MCF 10A (cell line): ENCODE measurements at places on chromosomes 16 and 17. TPM values are rescaled to one million over a fixed set of nuclear protein-coding genes. Genes with fewer than 3 reads are reported as not detected.
A peak's percentile ranks its signal among the peaks of the same experiment; 100 is the strongest.

GRCh38 chr16:4249530-4250308, 7.8 kb upstream of the SRL start:
- no peak for DNase-seq

UBE2O gene
- total RNA-seq: 16.2 and 19.5 TPM in 2 replicates

GRCh38 chr16:11201498-11202259, 54.3 kb downstream of the SOCS1 start:
- peak; percentile 66 for DNase-seq

NOXO1 gene
- 1.1 TPM in 1 of 2 replicates, not detected in the other for total RNA-seq

- DNase-seq: no peak
Measured at GRCh38 chr16:10646581-10647263, 48.0 kb downstream of the TEKT5 start.

- DNase-seq: no peak
Measured at GRCh38 chr16:23861874-23862273, 26.1 kb downstream of the PRKCB start.

GRCh38 chr16:714558-715476, at the start of gene METRN:
Gene METRN, plus strand, starts transcription at chr16:715118. Its CDS starts 172 bp downstream, at chr16:715290.
- DNase-seq: peak; percentile 83

CMTM2 gene
- total RNA-seq: not detected in 2 replicates

GRCh38 chr17:40940266-40940665, 2.8 kb upstream of the KRT23 start:
- no peak for DNase-seq

- peak; percentile 54 for DNase-seq
Measured at GRCh38 chr16:58020628-58021521, 4.7 kb upstream of the MMP15 start.

- DNase-seq: no peak
Measured at GRCh38 chr17:29565643-29566472, 979 bp downstream of the ABHD15 start.

PSME3 gene
- 220 and 232 TPM in 2 replicates for total RNA-seq

DNA sequence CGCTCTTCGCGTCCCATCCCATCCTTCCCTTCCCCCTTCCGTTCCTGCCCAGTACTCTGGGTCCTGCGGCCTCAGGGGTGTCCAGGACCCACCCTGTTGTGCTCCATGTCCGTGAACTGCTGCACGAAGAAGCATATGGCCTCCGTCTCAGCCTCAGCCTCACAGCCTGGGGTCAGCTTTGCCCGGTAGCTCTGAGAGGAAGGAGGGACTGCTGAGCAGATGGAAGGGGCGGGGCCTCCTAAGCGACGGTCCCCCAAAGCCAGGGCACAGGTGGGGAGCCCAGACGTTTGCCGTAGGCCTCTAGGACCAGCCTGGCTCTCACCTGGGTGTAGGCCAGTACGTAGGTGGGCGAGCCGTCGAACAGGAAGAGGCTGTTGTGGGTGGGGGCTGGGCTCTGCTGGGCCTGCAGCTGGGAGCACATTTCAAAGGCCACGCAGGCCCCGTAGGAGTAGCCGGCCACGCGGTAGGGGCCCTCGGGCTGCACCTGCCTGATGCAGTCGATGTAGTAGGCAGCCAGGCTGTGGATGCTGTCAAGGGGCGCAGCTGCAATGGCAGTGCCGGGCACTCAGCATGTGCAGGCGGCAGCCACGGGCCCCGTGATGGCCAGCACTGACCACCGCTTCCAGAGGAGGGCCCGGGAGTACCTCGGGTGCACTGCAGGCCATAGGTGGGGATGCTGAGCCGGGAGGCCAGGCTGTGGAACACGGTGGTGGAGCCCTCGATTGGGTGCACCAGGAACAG, 14.6 kb upstream of the DUS1L start:
- DNase-seq: no peak

- DNase-seq: no peak
Measured at GRCh38 chr16:756428-756827, 4.1 kb upstream of the MSLN start.

DNA sequence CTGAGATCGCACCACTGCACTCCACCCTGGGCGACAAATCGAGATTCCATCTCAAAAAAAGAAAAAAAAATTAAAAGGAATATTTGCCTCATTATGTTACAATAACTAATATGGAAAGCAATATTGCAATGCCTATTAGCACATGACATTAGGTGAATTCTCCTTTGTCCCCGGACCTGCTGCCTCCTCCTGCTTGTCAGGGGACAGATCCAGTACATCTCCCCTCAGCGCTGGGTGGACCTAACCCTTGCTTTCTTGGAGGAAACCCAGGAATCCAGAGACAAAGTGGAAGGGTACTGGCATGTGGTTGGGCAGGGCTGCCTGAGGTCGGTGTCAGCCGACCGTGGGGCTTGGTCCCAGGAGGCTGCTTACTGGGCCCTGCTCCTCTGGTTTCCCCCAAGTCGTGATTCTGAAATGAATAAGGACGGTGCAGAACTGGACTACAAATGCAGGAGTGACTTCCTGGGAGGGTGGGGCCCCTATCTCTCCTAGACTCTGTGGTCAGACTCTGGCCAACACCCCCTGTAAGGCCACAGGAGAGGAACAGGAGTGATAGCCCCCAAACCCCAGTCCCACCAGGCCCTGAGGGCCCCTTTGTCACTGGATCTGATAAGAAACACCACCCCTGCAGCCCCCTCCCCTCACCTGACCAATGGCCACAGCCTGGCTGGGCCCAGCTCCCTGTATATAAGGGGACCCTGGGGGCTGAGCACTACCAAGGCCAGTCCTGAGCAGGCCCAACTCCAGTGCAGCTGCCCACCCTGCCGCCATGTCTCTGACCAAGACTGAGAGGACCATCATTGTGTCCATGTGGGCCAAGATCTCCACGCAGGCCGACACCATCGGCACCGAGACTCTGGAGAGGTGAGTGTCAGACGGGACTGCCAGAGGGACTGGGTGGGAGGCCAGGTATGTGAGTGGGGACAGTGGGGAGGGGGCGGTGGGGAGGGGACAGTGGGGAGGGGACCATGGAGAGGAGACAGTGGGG, at the start of gene HBZ:
Gene HBZ, plus strand, starts transcription at position 504 of the 988 bp plus-strand sequence. Its CDS starts 266 bp downstream, at position 770.
- DNase-seq: no peak

TBC1D16 gene
- total RNA-seq: 21.1 and 26.5 TPM in 2 replicates

- DNase-seq: no peak
Measured at GRCh38 chr17:62775876-62776275, 32.2 kb downstream of the MARCHF10 start.

GRCh38 chr17:31428111-31428510, 36.6 kb downstream of the RAB11FIP4 start:
- no peak for DNase-seq

SLC13A2 gene
- not detected in 2 replicates for total RNA-seq

ATP5PD gene
- 362 and 455 TPM in 2 replicates for total RNA-seq

CLEC16A gene
- 29.1 and 32.4 TPM in 2 replicates for total RNA-seq

GRCh38 chr16:57863434-57864160, 61.3 kb upstream of the KIFC3 start:
- DNase-seq: peak; percentile 81

DNA sequence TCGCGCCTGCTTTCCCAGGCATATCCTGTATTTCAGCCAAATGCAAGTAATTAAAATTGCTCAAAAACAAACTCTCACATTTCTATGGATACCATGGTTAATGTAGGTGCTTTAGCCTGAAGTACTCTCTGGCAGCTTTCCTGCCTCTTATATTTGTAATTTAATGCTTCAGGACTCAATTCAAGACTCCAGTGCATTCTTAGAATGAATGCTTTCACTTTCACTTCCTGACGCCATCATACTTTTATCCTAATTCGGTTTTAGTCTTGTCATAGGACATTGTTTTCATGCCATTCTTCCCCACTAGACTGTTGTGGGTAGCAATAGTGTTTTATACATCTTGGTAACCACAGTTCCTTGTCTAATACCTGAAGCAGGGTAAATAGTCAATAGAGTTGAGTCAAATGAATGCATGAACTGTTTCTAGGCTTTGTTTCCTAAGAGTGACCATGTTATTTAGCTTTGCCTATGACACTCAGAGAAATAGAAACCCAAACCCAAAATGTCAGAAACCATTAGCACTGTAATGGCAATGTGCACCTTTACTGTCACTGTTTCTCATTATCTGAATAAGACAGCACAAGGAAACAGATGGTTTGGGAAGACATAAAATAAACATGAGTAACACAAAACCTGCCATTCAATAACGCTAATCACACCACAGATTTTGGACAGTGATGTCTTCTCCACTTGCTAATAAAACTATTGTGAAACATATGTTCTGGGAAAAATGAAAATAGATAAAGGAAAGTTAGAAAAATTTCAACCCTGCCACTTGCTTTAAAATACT, 705.5 kb downstream of the CDH11 start:
- peak; percentile 30 for DNase-seq

- no peak for DNase-seq
Measured at GRCh38 chr17:78170692-78171590, 2.6 kb downstream of the SYNGR2 start.

- no peak for DNase-seq
Measured at GRCh38 chr16:57949013-57949412, 21.9 kb downstream of the CNGB1 start.

DNA sequence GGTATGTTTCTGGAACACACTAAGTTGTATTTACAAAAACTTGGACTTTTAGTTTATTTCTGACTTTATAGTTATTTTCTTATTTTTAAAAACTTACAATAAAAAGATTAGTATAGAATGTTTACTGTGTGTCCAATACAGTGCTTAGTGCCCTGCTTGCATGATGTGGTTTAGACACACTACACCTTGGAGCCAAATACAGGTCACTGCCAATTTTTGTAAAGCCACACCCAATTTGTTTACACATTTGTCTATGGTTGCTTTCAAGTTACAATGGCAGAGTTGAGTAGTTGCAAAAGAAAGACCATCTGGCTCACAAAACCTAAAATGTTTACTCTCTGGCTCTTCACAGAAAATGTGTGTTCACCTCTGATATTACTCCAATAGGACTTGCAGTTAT, 807.1 kb downstream of the KCNJ2 start:
- no peak for DNase-seq

- no peak for DNase-seq
Measured at GRCh38 chr17:48541036-48541576, 3.8 kb downstream of the HOXB2 start.

TERB1 gene
- 0.26 and 0.69 TPM in 2 replicates for total RNA-seq

WNK4 gene
- total RNA-seq: 2.3 and 5.4 TPM in 2 replicates

MAF gene
- total RNA-seq: 0.47 and 0.96 TPM in 2 replicates

- no peak for DNase-seq
Measured at GRCh38 chr17:38861399-38861843, 7.9 kb upstream of the RPL23 start.

- no peak for DNase-seq
Measured at GRCh38 chr17:8742819-8743218, 1.8 kb downstream of the CCDC42 start.

- DNase-seq: no peak
Measured at GRCh38 chr17:72053449-72053848, 67.4 kb upstream of the SOX9 start.

- DNase-seq: no peak
Measured at GRCh38 chr17:43373356-43373755, 25.4 kb upstream of the ARL4D start.

DNA sequence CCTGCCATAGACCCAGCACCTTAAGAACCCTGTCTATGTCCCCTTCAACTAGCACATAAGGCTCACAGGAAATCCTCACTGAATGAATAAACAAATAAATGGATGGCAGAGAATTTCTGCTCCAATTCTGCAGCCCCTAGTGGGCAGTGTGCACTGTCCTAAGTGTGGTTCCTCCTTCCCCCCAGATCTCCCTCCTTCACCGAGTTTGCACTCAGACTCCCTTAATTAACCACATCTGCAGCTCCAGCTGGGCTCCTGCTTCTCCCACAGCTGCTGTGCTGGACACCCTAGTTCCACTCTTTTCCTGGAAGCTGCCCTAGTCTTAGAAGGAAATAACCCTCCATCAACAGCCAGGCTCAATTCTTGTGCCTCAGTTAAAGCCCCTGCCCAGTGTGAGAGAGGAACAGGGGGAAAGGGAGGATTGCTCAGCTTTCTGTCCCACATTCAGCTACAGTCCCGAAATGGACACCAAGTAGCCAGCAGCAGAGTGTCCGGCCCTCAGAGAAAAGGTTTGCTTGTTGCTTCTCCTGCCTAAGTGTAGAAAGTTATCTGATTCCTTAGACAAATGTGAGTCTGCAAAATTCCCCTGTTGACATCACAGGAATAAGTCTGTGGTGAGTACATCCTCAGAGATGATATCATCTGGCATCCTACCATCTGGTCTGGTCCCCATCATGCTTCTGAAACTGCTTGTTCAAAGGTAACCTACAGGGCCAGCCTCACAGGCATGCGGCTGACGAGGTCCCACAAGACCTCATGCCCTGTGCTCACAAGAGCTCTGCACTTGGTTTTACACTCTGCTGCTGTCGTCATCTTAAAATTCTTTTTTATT, 12.3 kb downstream of the LRRC3C start:
- DNase-seq: no peak

DNA sequence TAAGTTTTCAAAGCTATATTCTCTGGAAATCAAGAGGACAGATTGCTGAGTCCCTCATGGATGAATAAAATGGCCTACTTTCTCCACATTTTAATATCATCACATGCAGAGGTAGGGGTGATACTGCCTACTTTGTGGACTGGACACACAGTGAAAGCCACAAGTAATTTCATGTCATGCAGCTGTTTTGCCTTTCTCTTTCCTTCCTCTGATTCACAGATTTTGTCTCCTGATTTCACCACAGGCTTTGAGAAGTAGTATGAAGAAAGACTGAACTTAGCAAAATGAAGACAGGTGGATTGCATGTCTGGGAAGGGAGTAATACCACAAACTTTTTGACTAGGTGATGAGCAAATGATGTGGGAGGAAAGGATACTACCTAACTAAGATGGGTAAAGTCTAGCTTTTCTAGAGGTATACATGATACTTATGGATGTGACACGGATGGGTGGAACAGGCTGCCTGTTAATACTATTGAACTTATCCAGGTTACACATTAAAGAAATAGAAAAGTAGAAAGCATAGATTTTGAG, 478.4 kb upstream of the GOT2 start:
- DNase-seq: no peak

- no peak for DNase-seq
Measured at GRCh38 chr16:85798901-85799496, 345 bp downstream of the EMC8 start.

GRCh38 chr16:75203096-75203495, 3.9 kb downstream of the CTRB2 start:
- DNase-seq: no peak

ABCA9 gene
- 4.5 and 7.8 TPM in 2 replicates for total RNA-seq

PIMREG gene
- 11.0 and 21.7 TPM in 2 replicates for total RNA-seq

PYY gene
- total RNA-seq: not detected in 2 replicates

DNA sequence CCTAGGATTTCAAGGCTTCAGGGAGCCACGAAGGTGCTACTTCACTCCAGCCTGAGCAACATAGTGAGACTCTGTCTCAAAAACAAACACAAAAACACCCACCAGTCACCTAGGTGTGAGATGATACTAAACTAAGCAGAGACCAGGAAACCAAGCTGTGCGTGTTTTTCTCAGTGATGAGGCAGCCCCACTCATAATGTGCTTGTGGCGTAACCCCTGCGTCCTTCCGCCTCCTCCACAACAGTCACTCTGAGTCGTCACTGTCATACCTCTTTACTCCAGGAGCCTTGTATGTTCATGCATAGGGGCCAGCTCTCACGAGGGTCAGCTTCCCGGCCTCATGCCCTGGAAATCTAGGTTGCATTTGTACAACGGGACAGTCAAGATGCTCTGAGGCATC, 31.1 kb upstream of the SLC47A1 start:
- no peak for DNase-seq

GRCh38 chr17:50611634-50612033, 23.0 kb upstream of the ABCC3 start:
- DNase-seq: no peak

- DNase-seq: no peak
Measured at GRCh38 chr17:42453439-42453838, 5.2 kb upstream of the ATP6V0A1 start.
